ENCODE measurements at places on chromosomes 16 and 17.

DNA sequence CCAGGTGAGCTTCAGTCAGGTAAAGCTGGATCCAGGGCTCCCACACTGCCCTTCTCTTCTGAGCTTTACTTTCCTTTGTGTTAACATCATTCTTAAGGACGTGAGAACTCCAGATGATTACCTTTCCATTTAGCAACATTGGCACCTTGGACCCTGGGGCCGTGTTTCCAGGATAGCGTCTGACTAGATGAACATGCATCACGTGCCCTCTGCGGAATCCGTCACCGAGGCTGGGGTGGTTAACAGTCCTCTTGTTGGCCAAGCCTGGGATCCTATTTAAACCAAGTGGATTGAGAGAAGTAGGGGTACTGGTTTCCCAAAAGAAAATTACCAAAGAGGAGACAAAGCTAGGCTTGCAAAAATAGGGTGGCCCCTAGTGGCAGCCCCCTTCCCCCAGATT is 3.9 kb upstream of the LAT start:
- DNase-seq = no peak

- peak; percentile 42 for DNase-seq
Observed at GRCh38 chr16:66578651-66579531, at the start of gene CMTM2. CMTM2 (plus strand) TSS chr16:66579463; CDS start chr16:66579608, 145 bp downstream.

- no peak for DNase-seq
Observed at GRCh38 chr17:43696891-43697290, 35.2 kb upstream of the MEOX1 start.

DNA sequence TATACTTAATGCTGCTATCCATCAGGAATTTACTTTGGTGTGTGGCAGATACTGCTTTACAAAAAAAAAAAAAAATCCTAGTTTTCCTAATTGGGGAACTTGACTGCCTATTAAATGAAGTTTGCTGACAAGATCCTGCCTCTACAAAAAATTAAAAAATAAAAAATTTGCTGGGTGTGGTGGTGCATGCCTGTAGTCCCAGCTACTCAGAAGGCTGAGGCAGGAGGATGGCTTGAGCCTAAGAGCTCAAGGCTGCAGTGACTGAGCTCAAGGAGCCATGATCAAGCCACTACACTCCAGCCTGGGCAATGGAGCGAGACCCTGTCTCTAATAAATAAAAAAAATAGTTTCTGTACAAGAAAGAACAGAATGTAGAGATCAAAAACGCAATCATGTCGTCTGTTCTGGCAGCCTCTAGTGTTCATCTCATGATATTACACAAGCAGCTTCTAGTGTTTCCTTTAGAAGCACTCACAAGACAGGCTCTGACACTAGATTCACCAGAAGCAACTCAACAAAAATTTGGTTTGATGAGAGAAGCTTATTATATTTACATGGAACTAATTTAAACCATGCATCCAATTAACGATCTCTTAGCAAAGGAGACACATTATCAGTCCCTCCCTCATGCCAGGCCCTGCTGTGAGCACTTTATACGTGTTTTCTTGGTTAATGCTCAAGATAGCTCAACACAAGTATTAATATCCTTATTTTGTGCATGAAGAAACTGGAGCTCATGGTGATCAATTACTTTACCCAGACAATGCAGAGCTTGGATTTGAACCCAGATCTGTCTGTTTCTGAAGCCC is 6.8 kb upstream of the KRTAP17-1 start:
- DNase-seq = no peak

- no peak for DNase-seq
Observed at GRCh38 chr17:49975531-49975930, 6.5 kb downstream of the DLX4 start.

Data from activated T-cell treated with anti-CD3 and anti-CD28 coated beads, Interleukin-2, amount 50 U/mL, for 1 hour (primary cell).